ENCODE measurements at places on chromosomes 2 and 18.
A peak's percentile ranks its signal among the peaks of the same experiment; 100 is the strongest.

DNA sequence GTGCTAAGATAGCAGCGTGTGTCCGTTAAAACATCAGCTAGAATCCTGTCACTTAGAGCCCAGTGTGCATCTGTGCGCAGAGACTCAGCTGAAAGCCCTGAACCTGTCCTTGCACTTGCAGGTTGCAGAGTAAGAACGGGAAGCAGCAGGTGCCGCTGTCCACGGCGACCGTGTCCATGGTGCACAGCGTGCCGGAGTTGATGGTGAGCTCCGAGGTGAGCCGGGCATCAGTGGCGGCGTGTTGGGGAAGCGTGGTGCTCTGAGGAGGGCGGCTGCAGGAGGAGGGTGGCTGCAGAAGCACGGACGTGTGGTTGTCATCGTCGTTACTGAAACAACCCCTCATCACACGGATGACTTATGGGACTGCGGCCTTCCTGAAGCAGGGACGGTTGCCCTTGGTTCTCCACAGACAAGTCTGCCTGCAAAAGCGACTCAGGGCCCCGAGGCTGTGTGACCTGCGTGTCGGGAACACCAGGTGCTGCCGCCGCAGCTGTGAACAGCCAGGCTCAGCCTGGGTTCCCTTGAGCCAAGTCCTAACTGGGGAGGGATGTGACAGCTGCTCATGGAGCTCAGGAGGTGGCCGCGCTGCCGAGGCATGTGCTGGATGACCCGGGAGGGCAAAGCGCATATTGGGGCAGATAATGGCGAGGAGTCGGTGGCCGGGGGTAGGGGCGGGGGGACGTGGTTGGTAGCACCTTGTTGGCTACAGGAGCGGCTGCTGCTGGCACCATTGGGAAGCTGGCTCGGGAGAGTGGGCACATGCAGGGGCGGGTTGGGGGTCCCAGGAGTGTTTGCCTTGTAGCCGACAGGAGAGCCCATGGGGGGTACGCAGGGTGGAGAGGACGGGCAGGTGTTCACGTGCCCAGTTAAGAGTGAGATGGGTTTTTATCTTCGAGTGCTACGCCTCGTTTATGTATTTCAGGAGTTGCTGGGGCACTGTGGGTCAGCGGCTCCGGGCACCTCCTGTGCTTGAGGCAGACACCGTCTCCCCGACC is 16.6 kb downstream of the CTDP1 start:
- no peak for DNase-seq

DNA sequence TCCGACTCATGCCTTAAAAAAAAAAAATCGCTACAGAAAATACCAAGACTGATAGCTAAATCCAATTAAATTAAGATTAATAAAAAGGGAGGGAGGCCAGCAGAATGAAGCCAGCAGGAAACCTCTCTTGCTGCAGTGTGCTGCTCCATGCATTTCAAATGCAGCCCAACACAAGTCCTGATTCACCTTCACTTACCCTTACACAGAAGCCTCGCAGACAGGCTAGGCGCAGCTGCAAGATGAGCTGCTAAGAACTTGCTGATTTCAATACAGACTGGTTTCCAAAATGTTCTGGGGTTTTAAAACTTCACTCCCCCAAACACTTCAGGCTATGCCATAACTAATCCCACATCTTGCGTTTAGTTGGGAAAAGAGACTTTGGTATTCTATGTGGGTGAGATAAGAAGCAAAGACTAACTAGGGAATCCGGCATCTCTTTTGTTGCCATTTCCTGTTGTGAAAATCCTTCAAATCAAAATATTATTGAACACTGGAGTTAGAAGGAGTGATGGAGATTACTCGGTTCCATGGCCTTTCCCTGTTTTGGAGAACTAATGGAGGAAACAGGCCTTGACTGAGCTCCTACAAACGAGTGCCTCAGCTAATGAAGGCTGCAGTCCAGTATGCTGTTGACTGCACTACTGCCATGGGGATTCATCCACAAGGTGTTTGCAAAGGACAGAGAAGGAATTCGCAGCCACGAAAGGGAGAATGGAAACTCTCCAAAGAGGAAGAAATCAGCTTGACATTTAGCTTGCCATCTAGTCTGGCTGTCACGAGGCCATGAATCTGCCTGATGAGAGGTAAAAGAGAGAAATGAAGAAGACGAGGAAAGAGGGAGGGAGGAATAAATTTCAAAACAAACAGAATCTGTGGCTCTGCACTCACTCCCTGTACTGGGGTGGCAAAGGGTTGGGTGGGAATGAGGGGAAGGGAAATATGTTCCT is 67.3 kb downstream of the CLHC1 start:
- DNase-seq = no peak

GRCh38 chr2:220221992-220222391 is 594.6 kb downstream of the SLC4A3 start:
- no peak for DNase-seq

DNA sequence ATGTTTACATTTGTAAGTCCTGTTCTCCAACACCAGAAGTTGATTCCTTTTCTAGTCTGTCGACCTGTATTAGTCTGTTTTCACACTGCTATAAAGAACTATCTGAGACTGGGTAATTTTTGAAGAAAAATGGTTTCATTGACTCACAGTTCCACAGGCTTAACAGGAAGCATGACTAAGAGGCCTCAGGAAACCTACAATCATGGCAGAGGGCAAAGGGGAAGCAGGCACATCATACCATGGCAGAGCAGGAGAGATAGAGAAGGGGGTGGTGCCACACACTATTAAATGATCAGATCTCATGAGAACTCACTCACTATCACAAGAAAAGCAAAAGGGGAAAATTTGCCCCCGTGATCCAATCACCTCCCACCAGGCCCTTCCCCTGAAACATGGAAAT is 112.8 kb upstream of the MAP3K20 start:
- peak; percentile 74 for DNase-seq

Measured in brain microvascular endothelial cell (primary cell).